Stimulated activated CD4-positive, alpha-beta T cell treated with anti-CD3 and anti-CD28 coated beads, Interleukin-1b, Interleukin-23, amount 100 ng/mL, for 4 hours (primary cell): ENCODE measurements at places on chromosomes 5 and 9.

DNA sequence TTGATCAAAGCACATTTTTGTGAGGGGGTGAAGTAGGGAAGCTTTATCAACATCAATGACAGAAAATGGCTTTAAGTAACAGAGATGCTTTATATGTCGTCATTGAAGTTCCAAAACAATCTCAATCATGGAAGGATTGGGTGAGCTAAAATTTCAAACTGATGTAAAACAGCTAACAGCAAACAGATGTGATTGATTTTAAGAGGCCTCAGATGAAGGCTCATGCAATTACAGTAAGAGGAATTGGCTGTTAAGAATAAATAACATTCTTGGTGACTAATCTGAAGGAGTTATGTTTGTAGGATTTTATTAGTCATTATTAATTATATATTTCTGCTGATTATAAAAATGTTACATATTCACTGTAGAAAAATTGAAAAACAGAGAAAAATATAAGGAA is 63.5 kb upstream of the PUM3 start:
- no peak for DNase-seq

DNA sequence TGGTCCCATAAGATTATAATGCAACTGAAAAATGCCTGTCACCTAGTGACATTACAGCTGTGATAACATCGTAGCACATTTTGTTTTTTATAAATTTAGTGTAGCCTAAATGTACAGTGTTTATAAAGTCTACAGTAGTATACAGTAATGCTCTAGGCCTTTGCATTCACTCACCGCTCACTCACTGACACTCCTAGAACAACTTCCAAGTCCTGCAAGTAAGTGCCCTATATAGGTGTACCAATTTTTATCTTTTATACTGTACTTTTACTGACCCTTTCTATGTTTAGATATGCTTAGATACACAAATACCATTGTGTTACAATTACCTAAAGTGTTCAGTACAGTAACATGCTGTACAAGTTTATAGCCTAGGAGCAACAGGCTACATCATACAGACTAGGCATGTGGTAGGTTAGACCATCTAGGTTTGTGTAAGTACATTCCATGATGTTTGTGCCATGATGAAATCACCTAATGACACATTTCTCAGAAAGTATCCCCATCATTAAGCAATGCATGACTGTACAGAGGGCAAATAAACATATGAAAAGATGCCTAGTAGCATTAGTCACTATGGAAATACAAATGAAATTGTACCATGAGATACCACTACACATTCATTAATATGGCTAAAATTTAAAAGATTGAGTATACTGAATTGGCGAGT is 127.6 kb downstream of the TRPM6 start:
- DNase-seq = no peak

- DNase-seq = no peak
Observed at GRCh38 chr9:127033061-127033460, 89.4 kb downstream of the ANGPTL2 start.

DNA sequence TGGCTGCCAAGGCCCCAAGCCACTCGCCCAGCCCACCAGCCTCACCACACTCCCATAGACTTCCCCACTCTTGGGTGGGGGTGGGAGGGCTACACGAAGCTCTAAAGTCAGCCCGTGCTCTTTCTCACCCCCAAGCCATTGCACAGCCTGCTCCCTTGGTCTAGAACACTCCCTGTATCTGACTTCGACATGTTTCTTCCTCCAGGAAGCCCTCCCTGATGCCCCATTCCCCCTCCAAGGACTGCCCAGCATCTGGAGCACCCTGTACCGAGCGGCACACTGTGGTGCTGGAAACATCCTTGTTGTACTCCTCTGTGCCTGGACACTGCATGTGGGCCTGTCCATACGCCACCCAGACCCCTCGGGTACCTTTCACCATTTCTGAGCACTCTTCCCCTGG is 49.4 kb upstream of the KCNMB1 start:
- no peak for DNase-seq

DNA sequence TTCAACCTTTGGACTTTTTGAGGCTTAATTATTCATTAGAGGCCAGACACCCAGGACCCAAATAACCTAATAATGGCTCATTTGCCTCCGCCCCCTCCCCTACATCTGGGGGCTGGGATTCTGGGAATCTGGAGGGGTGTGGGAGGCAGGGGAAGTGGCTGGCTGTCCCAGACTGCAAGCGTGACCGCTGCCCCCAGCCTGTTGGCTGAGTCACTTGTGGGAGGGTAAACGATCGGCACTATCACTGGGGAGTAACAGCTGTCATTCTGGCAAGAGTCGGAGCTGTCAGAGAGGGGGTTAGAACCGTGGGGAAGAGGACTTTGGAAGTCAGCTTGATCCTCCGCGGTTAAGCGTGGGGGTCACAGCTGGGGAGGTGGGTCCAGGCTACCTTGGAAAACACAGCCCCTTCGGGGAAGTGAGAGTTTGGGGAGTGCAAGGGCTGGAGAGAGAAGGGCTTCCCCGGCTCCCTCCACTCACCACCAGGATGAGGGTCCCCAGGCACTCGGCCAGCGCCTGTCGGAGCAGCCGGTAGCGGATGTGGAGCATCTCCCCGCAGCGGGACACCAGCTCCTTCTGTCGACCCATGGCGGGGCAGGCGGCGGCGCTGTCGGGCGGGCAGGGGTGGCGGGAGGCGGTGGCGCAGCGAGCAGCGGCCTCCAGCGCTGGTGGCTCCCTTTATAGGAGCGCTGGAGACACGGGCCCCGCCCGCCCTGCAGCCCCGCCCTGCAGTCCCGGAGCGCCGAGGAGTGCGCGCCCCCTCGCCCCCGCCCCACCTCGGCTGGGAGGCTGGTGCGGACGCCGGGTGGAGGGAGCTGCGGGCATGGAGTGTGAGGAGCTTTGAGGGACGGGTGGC is at the start of gene AQP3:
Gene AQP3 (minus strand): TSS at position 648 of the 853 bp plus-strand sequence. CDS start 63 bp downstream, at position 585.
- peak; percentile 53 for DNase-seq

- DNase-seq = no peak
Observed at GRCh38 chr5:139900546-139901250, 105.1 kb downstream of the PSD2 start.

- DNase-seq = no peak
Observed at GRCh38 chr9:135772702-135773493, 70.9 kb downstream of the KCNT1 start.

- DNase-seq = no peak
Observed at GRCh38 chr5:16000056-16000455, 179.5 kb downstream of the MARCHF11 start.

- DNase-seq = no peak
Observed at GRCh38 chr5:62214701-62215100, 91.3 kb upstream of the KIF2A start.

DNA sequence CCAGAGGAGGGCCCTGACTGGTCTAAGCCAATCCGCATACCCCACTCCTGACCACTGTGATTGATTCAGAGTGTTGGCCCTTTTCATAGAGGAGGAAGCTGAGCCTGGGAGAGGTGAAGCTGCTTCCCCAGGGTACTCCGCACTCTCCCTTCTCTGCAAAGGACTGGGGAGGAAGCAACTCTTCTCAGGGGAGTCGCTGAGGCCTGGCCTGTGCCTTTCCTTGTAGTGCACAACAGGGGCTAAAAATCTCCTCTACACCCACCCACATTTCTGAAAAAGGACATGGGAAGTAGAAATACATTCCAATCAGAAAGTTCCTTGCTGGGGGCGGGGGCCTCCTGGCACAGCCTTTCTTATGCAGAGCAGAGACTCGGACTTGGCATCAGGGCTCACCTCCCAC is 22.2 kb downstream of the AK8 start:
- no peak for DNase-seq

DNA sequence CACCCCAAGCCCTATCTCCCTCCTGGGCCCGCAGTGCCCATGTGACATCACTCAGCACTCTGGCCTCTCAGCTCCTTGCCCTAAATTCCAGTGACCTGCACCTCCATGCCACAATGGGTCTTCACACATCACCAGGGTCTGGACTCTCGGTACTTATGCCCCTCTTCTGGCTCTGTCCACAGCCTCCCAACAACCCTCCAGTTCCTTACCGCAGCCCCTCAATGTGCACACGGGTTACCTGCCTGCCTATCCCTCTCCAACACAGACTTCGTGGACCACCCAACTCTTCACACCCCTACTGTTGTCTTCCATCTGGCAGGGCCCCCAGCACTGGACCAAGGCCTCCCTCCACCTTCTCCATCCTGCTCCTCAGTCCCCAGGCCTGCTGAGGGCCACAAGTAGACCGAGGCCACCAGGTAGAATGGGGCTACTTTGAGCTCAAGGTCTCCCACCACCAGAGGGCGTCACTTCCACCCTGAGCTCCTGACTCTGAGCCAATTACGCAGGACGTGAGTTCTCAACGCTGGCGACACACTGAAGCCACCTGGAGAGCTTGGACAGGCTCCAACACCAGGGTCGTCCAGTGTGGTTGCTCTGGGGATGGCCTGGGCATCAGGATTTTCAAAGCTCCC is 172.1 kb downstream of the GABBR2 start:
- DNase-seq = no peak

DNA sequence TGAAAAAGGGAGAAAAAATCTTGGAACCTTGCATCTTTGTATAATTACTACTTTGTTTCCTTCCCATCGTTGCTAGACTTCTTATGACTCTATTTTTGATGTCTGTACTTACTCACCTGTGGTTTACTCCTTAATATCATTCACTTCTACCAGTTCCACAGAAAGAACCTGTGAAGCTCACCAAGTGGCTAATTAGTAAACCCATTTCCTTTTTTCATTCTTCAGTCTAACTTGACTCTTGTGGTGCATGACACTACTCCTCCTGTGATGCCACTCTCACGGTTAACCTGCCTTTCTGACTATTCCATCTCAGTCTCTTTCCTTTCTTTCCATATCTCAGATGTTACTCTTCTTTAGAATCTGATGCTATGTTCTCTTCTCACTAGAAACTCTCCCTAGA is 14.6 kb downstream of the RECK start:
- DNase-seq = no peak

DNA sequence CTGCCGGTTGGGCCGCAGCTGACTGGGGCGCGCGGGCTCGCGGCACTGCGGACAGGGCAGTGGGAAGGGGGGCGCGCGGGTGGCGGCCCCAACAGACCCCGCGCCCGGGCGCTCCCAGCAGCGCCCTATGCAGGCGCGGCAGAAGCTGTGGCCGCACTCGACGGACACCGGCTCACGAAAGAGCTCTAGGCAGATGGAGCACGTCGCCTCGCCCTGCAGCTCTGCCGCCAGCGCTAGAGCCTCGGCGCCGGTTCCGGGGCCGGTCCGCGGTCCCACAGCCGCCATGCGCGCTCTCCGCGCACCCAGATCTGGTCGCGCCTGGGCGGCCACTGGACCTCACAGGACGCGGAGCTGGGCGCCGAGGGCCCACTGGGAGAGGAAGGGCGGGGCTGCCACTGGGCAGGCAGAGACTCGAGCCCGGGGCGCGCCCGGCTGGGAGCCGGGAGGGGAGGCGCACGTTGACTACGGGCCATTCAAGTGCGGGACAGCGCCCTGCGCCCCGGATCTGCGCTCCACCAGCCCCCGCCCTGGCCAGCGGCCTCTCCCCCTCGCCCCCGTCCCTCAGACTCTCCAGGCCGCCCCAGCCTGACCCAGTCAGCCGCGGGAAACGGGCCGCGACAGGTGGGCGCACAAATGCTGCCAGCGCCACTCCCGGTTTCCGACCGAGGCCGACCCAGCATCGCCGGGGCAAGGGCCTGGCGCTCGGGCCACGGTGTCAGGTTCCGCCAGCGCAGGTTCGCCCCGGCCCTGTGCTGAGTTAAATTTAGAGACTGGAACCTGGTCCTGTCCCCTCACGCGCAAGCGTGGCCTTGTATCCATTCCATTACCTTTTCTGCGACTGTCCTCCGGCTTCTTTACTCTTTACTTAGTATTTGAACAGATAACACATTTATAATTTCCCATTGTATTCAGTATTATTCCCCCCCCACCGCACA is at the start of gene TRIM7:
Gene TRIM7 (minus strand): TSS at position 371 of the 935 bp plus-strand sequence. CDS start 86 bp downstream, at position 285.
- no peak for DNase-seq

DNA sequence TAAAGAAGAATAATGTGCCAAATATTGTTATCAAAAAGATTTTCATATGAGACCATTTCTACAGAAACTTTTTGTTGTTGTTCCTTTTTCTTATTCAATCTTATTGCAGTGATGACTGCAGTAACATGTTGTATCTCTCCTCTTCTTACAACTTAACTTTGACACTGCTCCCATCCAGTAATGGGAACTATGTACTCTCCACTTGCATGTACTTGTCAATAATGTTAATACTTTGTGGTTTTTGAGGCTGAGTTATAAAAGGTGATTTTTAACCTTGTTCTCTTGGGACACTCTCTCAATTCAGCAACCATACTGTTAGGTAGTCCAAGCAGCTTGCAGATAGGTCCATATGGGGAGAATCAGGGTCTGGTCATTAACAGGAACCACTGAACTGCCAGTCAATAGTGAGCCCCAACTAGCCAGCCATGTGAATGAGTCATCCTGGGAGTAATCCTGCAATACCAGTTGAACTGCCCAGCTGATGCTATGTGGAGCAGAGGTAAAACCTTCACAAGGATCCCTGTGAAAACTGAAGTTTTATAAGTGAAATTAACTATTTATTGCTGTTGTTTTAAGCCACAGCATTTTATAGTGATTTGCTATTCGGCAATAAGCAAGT is 199.6 kb upstream of the DAB2 start:
- DNase-seq = no peak

- DNase-seq = no peak
Observed at GRCh38 chr5:32714836-32715235, 3.7 kb downstream of the NPR3 start.

GRCh38 chr9:33153666-33154065 is 13.5 kb downstream of the B4GALT1 start:
- no peak for DNase-seq

DNA sequence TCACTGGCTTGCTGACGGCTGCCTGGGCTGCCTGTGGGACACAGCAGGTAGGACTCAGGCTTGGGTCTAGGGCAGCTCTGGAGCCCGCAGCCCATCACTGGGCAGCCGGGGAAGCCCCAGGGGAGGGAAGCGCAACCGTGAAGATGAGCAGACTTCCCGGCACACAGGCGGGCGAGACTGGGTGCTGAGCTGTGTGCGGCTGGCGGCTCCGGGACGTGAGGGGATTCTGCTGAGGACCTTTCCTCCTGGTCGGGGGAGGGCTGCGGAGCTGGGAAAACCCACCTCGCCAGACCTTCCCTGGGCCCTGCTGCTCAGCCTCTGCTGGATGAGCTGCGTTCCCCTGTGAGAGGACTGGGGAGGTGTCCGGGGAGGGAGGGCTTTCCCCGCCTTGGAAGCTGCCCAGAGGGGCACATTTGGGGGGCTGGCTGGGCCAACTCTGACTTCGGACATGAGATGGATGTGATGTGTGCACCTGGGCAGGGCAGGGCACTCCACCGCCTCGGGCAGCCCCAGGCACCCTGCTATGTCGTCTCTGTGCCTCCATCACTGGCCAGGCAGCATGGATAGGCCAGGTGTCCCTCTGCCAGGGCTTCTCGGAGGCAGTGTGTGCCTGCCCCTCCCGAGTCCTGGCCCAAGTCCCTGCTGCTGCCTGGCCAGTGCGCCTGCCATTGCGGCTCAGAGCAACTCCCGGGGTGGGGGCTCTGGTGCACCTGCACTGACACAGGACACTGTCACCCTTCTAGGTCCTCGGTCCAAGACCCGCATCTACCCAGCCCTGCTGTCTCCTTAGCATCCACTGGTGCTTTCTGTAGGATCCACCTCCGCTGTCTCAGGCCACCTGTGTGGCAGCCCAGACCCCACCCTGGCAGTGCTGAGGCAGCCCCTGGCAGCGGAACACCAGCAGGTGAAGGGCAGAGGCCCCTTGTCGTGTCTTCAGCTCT is 66.4 kb downstream of the COL5A1 start:
- no peak for DNase-seq
